Stimulated activated CD4-positive, alpha-beta T cell treated with anti-CD3 and anti-CD28 coated beads, TNF-alpha, amount 100 ng/mL, for 4 hours (primary cell): ENCODE measurements at places on chromosomes 11 and 22.

DNA sequence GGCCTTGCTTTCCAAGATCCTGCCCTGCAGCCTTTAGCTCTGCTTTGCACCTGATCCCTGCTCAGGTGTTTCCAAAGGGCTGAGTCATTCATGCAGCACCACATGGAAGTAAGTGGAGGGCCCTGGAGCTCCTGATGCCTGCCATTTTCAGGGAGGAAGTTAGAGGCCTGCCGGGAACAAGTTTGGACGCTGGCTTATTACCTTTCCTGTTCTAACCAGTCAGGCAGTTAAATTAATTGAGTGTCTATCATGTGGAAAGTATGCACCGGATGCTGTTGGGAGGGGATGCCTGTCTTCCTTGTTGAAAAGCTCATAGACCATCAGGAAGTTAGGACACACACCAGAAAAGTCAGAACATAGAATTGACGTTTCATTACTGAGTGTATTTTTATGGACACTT is 73.7 kb upstream of the PLET1 start:
- no peak for DNase-seq

DNA sequence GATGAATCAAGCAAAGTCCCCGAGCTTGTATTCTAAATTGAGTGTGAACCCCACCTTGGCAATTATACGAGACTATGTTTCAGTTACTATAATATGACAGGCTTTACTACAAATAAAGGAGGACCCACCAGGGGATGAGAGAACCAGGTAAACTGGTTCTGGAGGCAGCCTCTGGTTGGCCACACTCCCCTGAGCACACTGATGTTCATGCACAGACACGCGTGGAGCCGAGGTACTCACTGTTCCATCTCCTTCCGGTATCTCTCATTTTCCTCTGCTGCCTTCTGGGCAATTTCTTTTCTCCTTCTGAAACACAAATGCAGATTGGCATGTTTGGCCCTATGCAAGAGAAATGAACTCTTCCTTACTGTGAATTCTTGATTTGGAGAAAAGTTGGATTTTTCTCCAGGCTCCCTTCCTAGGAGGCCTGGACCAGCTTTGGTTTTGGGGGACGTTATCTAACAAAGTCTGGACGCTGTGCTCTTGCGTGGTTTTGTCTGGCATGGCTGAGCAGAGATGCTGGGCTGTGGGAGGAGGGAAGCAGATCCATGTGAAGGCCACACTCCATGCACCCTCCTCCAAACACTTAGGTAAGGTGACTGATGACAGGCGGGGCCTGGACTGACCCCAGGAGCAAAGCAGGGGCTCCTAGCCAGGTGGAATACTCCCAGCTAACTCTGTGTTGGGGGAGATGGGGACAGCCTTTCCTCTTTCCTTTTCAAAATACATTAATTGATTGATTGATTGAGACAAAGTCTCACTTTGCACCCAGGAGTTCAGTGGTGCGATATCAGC is 22.9 kb downstream of the USH1C start:
- no peak for DNase-seq

GRCh38 chr22:25741692-25742626 is at the start of gene MYO18B:
TSS of gene MYO18B (plus strand) at chr22:25742188. CDS start at chr22:25761093, 18,905 bp downstream.
- no peak for DNase-seq

DNA sequence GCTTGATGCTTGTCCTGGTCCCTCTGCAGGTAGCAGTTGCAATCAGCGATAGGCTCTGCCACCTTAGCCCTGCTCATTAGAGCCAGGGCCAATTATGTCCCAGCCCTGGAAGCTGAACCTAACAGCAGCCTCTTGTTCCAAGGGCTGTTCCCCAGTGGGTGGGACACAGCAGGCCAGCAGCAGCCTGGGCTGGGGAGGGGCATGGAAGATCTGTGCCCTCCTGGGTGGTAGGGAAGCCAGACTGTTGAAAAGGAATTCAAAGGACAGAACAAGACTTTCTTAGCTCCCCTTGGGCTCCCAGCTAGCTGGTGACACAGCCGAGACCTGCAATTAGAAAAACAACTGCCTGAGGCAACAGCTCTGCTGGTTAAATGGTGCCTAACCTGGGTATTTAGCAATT is 17.4 kb downstream of the DRD2 start:
- no peak for DNase-seq

DNA sequence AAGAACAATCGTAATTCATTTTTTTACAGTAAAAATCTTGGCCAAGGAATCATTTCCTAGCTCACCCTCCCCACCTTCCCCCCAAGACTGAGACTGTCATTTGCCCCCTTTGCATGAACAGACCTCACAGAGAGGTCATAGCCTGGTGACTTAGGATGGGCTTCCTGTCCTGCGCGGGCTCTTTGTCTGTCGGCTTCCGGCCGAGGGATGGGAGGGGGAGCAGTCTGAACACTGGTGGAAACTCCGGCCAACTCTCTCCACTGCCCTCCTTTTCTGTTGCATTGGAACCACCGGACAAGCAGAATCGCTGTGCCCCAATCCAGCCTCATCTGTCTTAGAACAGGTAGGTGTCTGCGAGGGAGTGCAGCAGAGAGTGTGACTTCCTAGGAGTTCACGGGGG is 41.7 kb downstream of the TEAD1 start:
- DNase-seq = no peak

DNA sequence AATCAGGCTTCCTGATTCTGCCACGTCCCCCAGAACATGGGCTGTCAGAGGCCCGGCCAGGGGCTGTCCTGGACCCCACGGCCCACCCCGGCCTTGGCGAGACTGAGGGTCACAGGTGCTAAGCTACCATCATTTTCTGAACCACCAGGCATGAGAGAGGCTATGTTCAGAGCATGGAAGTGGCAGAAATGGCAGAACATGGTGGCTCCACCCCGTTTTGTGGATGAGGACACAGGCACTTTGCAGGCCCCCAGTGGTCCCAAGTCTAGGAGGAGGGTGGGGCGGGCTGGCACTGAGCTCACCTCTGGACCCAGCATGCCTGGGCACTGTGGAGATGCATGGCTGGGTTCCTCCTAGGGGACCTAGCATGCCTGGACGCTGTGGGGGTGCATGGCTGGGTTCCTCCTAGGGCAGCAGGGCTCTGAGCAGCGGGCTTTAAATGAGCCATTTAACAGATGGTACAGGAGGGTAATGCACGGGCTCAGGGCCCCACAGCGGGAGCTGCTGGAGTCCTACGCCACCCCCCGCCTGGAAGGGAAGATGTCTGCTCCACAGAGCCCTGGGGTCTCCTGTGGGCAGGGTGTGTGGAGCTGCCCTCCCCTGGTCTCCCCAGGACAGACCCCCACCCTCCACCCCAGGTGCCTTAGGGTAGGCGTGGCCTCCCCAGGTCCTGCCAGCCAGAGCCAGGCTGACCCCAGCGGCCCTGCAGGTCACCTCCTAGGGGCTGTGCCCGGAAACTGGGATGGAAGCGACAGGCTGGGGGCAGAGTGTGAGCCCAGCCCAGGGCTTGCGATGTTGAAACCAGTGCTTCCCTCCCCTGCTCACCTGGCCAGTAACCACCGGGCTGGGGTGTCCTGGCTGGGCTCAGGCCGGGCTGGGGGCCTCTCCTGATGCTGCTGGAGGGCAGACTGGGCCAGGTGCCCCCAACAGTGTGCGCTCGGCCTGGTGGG is 6.1 kb upstream of the MUC5AC start:
- no peak for DNase-seq

DNA sequence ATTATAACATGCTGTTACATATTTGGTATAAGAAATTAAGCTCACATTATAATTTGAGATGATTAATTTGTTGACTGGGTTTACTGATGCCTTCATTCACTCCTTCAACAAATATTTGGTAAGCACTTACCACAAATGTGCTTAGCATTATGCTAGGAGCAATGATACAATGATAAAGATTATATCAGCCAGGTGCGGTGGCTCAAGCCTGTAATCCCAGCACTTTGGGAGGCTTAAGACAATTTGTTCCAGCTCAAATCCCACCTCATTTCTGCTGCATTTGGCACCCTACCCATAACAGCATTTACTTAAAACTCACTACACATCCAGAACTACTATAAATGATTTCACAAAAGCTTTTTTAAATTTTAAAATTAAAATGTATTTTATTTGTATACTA is 1263.6 kb upstream of the RAG2 start:
- DNase-seq = no peak

GRCh38 chr11:124460459-124460858 is 15.0 kb upstream of the OR8B8 start:
- DNase-seq = no peak

DNA sequence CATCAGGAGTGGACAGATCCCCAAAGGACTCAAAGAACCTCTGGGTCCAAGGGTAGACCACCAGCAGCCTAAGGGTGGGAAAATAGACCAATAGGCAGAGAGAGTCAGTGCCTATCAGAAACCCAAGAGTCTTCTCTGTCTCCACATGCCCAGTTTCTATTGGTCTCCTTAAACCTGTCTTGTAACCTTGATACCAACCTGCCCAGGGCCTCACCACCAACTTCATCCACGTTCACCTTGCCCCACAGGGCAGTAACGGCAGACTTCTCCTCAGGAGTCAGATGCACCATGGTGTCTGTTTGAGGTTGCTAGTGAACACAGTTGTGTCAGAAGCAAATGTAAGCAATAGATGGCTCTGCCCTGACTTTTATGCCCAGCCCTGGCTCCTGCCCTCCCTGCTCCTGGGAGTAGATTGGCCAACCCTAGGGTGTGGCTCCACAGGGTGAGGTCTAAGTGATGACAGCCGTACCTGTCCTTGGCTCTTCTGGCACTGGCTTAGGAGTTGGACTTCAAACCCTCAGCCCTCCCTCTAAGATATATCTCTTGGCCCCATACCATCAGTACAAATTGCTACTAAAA is at the start of gene HBB:
HBB (minus strand) TSS at position 340 of the 579 bp plus-strand sequence; CDS start at position 290, 50 bp downstream.
- no peak for DNase-seq
